ENCODE measurements at places on chromosomes 6 and 20.

- no peak for DNase-seq
These were observed 40.0 kb upstream of the PTPRT start for GRCh38 chr20:43229696-43230095.

- DNase-seq: no peak
These were observed 60.8 kb downstream of the MDN1 start for GRCh38 chr6:89758830-89759229.

DNA sequence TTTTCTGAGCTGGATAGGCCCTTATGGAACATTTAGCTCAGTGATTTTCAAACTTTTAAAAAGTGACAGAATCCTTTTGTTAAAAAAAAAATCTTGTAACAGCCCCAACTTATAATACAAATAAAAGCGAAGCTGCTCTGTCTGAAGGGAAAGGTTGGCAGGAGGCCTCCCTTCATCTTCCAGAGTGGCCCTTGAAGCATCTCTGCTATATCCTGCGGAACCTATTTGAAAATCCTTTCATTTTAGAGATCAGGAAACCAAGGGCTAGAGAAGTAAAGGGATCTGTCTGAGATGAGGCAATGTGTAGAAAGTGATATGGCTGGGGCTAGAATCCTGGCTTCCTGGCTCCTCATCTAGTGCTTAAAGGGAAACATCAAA, 107.8 kb downstream of the UBE3D start:
- no peak for DNase-seq

- DNase-seq: no peak
These were observed 142.5 kb downstream of the CD164 start for GRCh38 chr6:109239651-109240321.

DNA sequence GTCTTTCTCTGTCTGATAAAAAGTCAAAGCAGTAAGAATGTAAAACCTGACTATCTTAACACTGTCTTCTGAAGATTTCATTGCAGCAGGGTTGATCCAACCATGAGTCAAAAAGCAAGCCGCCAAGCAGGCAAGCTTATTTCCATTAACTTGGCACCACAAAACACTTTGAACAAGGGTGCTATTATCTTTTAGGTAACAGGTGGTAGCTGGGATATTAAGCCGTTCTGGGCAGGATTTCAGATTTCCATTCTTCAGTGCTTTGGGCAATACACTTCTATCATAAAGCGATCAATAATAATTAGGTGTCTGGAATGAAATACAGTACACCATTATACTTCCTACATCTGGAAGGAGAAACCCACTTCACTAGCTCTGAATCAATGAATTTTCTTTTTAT, 181.9 kb downstream of the TBC1D7 start:
- no peak for DNase-seq

Data from stimulated activated CD4-positive, alpha-beta T cell treated with anti-CD3 and anti-CD28 coated beads, TNF-alpha, amount 100 ng/mL, for 1 hour (primary cell).